Activated CD4-positive, CD25-positive, alpha-beta regulatory T cell treated with anti-CD3 and anti-CD28 coated beads, Interleukin-2, amount 50 U/mL, for 24 hours (primary cell): ENCODE measurements at places on chromosomes 2 and 18.
A peak's percentile ranks its signal among the peaks of the same experiment; 100 is the strongest.

DNA sequence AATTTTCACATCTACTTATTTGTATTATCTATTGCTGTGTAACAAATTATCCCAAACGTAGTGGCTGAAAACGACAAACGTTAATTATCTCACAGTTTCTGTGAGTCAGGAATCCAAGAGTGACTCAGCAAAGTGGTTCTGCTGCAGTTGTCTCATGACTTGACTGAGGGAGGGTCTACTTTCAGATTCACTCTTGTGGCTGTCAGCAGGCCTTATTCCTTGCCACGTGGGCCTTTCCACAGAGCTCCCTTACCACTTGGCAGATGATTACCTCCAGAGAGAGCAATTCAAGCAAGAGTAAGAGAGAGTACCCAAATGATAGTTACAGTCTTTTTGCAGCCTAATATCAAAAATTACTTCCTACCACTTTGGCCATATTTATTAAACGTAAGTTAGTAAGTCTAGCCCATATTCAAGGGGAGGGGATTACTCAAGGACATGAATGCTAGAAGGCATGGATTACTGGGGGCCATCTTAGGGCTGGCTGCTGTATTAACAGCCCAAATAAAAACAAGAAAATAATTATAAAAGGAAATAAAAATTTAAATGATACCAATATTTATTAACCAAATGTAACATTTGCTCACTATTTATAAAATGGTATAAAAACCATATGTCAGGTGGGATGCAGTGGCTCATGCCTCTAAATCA, 48.7 kb upstream of the NBEAL1 start:
- ATAC-seq = peak; percentile 99

DNA sequence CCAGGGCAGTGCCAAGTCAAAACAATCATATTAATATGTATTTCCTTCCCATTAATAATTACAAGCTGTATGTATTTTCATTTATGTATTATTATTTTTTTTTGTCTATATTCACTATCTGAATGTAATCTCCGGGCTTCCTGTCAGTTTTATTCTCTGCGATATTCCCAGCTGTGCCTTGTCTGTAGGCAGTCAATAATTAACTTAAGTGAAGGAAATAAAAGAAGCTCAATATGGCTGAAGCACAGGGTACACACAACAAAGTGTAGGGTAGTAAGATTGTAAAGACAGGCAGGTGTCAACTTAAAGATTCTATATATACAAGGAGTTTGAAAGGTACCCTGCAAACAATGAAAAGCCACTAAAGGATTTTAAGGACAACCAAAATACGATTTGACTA, 122.9 kb downstream of the ROCK1 start:
- no peak for ATAC-seq

DNA sequence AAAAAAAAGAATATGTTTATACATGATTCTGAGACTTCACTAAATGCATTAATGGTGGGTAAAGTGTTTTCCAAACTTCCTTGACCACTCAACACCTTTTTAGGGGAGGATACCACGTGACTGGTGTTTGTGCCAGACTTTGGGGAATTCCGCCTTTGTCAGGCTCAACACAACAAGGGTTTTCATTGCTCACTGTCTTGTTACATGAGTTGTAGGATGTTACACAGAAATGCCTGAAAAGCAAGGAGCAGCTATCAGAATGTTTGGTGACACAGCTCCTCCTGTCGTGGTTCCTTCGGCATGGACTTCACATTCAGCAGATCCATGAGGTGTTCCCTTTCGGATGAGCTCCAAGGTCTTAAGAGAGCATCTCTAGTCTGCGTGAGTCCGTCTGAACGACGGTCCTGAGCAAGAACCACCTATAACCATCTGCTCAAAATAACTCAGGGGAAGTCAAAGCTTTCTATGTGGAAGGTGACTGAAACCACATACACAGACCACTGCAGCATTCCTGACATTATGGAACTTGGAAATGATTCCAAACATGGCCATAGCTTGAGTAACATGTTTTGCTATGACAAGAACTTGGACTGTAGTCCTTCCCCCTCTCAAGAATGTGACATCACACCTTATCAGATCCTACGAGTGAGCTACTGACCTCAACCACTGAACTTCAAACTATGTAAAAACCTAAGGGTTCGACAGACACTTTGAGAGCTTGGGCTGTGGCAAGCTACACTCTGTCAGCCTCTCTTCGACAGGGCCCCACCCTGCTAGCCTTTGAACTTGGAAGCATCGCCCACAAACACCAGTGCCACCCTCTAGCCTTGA, 57.5 kb downstream of the MCFD2 start:
- no peak for ATAC-seq

DNA sequence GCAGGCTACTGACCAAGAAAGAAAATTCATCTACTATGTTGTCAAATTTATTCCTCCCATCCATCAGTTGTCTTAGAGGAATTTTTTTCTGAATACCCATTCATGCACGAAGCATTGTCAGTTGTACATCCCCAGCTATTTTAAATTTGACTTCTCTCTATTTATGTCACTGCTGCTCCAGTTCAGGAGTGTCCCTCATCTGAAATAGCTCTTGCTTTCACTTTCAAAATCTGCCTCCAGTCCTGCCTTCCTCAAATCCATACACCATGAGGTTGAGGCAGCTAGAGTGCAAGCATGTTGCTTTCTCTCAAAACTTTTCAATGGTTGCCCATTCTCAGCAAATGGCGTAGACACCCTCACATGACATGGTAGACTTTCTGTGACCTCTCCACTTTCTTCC, 335.4 kb upstream of the CDH2 start:
- no peak for ATAC-seq

DNA sequence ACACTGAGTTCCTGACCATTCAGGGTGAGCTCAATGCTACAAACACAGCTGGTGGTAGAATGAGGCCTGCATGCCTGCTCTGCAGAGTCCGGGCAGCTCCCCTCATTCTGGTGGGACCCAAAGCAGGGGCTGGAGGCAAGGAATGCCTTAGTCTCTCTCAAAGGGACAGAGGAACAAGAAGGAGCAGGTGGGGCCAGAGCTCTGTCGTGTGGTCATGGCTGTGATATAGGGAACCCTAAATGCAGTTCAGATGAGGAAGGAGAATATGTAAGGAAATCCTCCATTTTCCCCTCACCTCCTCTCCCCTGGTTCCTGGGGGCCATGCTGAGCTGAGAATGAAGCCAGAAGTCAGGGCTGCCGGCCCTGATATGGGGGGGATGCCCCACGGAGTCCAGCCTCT, 334.3 kb downstream of the CYP26B1 start:
- no peak for ATAC-seq

DNA sequence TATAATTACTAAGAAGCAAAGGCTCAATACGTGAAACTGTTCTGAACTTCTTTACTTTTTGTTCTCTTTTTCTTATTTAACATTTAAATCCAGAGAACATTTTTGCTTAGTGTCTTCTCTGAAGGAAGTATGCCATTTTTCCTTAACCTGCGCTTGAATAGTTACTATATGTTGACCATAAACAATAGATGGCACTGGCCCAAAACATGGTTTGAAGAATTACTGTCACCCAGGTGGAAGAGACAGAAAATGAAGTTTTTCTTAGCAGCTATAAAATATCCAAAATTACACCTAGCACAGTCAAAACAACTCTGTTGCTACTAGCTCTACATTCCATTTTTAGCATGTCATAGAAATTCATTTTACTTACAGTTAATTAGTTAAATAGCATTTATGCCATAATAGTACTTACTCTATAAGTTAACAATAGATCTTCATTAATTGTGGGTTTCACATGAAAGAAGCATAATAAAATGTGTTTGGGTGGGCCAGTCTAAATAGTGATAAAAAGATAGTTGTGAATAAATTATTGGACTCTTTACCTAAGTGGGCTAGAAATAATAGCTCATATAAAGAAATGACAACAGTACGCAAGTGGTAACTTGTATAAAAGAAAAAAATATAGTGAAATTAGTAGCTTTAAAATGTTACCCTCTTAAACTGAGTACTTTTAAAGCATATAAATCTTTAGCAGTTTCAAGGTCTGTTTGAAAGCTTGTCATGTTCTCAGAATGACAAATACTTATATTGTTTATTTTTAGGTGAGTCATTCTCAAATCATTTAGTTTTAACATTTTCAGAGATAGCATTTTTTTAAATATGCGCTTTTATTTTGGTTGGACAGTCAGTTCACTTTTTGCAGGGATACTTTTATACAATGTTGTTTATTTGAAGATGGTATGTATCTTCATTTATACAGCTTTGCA, 3.7 kb downstream of the ETAA1 start:
- no peak for ATAC-seq

DNA sequence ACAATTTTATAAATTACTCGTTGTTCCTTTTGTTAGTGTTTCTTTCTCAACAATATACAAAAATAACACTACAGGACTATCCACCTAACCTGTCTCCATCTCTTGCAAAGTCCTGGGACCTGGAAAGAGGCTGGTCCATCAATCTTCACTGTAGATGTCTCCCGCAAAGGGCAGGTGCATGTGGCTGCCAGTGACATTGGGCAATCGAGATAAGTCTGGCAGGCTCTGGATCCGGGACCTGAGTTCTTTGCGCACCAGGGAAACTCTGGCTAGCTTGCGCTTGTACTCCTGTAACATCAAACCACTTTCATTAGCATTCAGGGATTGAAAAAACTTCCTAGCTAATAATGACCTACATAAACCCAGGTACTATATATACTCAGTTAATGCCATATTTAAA, 20.5 kb downstream of the RMP24 start:
- ATAC-seq = no peak

- ATAC-seq = no peak
Measured at GRCh38 chr18:74084184-74084855, 63.3 kb downstream of the FBXO15 start.

DNA sequence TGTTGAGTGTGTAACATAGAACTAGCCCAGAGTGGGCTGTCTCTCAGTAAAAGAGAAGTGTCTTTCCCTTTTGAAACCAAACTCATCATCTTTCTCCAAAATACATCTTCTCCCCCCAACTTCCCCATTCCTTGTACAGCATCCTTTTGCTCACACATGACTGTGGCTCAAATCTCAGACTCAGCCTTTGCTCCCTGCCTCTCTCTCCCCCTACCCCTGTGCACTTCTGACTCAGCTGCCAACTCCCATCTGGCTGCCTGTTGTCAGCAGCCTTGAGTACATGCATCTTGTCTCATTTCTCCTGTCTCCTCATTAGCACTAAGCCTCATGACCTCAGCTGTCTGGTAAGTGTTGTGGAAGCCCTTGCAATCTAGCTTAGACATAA, 18.1 kb upstream of the MGAT4A start:
- no peak for ATAC-seq

DNA sequence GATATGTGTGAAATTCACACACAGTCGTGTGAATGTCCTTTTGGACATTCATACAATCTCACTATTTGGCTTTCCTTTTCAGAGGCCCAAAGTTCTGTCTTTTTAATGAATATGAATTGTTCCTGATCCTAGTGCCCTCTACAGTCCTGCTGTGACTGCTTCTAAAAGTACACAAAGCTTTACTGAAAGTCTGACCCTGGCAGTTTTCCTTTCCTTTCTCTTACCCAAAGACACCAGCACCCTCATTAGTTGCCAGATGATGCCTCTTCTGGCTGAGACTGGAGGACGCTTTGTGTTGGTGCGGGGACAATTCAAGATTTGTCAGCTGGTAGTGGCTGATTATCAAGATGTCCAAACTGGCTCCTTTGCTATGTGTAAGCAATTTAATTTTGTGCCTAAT, 81.8 kb upstream of the CDCA7 start:
- ATAC-seq = no peak

DNA sequence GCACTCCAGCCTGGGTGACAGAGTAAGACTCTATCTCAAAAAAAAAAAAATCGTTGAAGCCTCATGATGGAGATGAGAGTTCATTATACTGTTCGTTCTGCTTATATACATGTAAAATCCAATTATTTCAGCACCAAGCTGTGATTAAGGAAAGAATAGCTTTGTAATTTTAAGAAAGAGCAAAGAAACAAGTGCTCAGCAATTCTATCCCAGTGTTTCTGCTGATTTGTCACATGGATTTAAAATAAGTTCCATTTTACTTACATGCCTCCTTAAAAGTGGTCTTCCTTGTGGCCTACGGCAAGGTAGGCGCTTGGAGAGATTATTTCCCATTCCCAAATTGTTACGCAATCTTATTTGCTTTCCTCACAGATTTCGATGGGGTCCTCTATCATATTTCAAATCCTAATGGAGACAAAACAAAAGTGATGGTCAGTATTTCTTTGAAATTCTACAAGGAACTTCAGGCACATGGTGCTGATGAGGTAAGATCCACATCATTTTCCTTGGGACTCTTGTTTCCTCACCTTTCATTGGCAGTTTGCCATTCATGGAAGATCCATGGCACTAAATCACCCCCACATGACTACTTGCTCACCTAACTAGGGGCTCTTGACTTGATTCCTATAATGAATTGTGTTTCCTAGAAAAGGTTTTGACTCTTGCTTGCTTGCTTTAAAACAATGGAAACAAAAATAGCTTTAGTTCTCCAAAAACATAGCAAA, 11.5 kb downstream of the ARPC2 start:
- ATAC-seq = no peak

GRCh38 chr2:29174937-29175336, 59.7 kb downstream of the CLIP4 start:
- ATAC-seq = no peak

DNA sequence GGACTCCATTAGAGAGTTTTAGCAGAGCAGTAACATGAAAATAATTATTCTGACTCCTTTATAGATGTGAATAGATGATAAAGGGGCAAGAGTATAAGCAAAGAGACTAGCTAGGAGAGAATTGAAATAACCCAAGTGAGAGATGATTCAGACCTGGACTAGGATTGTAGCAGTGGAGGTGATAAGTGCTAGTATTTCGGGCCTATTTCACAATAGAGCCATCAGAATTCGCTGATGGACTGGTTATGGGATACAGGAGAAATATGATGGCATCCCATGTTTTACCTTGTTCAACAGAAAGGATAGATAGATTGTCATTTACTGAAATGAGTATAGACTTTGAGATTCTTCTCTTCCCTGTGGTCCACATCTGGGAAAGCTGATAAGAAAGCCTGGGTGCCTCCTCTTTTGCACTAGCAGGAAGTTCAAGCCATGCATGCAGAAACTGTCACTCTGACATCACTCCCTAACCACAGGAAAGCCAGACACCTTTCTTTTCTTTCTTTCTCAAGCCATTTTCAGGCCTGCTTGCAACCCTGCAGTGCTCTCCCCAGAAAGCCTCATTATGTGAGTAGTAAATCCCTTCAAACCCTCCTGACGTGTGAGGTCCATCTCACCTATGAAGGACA, 25.3 kb downstream of the DYNAP start:
- no peak for ATAC-seq

GRCh38 chr2:162967147-162967546, 128.6 kb upstream of the KCNH7 start:
- ATAC-seq = no peak

DNA sequence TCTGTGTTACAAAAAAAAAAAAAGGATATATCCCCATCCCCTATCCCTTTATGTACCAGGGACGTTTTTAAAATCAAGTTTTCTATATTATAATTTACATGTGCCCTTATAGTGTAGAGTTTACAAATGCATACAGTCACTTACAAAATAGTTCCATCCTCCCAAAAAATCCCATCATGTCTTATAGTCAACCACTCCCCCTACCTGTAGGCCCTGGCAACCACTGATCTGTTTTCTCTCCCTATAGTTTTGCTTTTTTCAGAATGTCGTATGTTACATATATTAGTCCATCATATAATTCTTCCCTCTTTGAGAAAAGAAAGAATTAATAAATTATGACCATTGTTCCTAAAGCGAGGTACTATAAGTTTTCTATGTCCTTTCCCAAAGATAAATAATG, 17.8 kb downstream of the CFAP210 start:
- no peak for ATAC-seq
